ENCODE measurements at places on chromosomes 7 and 10.

- no peak for DNase-seq
Observed at GRCh38 chr10:87763086-87763861, 54.8 kb downstream of the ATAD1 start.

GRCh38 chr7:158814637-158815036 is 14.7 kb downstream of the ESYT2 start:
- no peak for DNase-seq

GRCh38 chr7:71871446-71871845 is 540.7 kb downstream of the CALN1 start:
- DNase-seq = no peak

DNA sequence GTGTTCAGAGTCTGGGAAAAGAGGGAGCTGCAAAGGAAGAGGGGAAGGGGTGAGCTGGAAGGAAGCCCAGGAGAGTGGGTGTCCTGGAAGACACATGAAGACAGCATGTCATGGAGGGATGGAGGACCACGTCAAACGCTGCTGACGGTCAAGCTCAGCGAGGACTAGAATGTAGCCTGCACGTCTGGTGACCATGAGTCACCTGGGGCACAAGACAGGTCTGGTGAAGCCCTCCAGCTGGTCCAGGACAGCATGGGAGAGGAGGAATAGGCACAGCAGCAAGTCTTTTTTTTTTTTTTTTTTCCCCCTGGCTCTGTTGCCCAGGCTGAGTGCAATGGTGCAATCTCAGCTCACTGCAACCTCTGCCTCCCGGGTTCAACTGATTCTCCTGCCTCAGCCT is 19.6 kb upstream of the AMZ1 start:
- DNase-seq = no peak

- no peak for DNase-seq
Observed at GRCh38 chr7:71511361-71511807, 379.4 kb downstream of the GALNT17 start.

DNA sequence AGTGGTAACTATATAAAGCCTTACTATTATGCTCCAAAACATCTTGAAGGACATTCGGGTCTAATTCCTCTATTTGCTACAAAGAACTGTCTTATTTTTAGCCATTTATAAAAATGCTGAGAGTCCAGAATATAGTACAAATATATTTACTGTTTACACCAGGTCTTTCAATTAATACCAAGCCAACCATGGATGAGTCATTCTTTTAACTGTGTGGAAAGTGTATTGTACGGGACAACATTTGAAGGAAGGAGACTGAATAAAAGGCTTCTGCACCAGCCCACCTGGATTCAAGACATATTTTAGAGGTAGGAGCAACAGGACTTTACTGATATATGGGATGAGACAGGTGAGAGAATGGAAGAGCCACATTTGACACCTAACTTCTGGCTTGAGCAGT is 35.4 kb downstream of the MASTL start:
- DNase-seq = no peak

- no peak for DNase-seq
Observed at GRCh38 chr7:24871770-24872169, 108.2 kb downstream of the OSBPL3 start.

- peak; percentile 34 for DNase-seq
Observed at GRCh38 chr7:102875700-102876295, 37.0 kb upstream of the LRRC17 start.

GRCh38 chr10:116995648-116996047 is 9.3 kb downstream of the SHTN1 start:
- no peak for DNase-seq

DNA sequence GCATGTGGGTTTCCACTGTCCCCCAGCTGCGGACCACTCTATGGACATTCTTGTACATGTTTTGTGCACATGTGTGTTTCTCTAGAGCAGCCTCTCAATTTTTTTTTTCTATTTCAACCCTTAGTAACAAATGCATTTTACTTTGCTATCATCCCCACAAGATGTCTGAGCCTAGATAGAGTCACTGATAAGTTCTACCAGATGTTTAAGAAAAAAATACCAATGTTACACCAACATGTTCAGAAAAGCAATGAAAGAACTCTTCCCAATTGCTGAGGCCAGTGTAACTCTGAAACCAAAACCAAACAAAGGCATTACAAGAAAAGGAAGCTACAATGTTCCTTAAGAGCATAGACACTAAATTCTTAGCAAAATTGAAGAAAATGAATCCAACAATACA is 218.5 kb downstream of the CXCL12 start:
- DNase-seq = no peak

DNA sequence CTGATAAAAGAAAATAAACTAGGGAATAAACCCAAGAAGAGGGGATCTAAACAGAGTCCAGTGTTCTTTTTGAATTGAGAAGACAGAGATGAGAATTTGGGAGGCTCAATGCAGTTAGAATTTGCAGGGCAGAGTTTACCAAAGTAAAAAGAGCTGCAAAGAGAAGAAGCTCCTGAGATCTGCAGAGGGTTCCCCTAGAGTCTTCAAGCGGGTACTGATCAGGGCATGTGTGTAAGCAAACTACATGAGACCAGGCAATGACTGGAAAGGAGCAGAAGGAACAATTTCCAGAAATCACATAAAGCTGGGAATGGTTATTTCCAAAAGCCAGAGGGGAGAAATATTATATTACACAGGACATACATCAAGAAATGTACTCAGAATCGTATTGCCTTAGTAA is 58.1 kb upstream of the TES start:
- no peak for DNase-seq

DNA sequence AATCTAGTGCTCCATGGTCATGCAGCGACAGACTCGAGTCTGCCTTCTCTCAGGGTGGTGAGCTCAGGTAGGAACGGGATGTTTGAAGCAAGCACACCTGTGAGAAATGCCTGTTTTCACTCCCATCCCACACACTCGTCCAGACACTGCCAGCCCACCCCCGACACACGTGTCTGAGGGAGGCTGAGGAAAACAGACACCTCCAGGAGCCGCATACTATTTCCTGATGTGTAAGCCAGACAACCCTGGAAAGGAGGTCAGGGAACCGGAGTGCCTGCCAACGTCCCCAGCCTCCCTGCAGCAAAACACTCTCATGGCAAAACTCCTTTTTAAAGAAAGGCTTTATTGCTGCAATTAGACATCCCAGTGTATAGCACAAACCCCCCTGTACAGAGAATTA is 80.2 kb downstream of the ALOX5 start:
- DNase-seq = no peak

DNA sequence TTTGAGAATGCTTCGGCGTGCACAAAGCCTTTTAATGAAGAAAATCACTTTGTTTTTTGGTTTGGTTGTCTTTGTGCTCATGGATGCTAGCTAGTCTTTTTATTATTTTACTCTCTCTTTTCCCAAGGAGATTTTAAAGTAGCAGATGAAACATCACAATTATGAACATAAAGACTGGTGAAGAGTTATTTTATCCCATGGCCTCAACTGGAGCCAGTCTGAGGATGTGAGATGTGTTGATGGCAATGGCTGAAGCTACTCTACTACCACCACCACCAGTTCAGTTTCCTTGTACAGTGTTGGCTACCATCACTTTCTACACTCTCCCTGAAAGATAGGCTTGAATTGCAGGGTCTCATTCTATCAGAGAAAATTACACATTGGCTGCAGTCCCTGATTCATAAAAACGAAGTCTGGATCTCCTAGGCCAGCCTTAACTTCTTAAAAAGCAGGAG is 494 bp upstream of the HERC4 start:
- peak; percentile 2 for DNase-seq

DNA sequence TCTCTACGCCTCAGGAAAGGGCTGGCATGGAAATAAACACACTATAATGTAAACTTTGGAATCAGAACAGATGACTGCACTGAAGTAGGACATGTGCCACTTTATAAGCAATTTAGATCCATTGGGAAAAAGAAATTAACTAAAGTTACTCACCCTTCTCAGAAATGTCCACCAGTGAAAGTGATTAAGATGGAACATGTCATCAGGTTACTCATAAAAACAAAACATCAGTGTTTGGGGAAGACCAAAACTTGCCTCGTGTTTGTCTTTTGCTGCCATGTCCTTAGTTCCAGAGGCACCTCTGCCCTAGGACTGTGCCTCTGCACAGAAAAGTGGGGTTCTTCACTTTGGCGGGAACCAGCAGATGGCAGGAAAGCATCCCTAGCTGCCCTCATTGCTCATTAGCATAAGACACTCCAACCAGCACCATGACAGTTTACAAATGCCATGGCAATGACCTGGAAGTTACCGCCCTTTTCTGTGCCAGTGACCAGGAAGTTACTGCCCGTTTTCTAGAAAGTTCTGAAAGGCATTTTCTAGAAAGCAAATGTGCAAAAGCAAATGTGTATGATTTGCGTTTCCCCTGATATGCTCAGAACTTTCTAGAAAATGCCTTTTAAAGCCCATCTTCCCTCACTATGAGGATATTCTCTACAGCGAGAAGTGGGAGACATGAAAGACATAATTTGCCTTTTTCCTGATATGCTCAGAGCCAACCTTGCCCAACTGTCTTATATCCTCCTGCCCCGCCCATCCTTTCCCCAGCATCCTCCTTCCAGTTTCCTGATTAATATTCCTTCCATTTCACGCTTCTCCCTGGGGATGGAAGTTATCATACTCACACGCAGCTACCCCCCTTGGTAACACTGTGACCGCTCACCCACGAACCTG is 258.2 kb downstream of the USP6NL start:
- no peak for DNase-seq

DNA sequence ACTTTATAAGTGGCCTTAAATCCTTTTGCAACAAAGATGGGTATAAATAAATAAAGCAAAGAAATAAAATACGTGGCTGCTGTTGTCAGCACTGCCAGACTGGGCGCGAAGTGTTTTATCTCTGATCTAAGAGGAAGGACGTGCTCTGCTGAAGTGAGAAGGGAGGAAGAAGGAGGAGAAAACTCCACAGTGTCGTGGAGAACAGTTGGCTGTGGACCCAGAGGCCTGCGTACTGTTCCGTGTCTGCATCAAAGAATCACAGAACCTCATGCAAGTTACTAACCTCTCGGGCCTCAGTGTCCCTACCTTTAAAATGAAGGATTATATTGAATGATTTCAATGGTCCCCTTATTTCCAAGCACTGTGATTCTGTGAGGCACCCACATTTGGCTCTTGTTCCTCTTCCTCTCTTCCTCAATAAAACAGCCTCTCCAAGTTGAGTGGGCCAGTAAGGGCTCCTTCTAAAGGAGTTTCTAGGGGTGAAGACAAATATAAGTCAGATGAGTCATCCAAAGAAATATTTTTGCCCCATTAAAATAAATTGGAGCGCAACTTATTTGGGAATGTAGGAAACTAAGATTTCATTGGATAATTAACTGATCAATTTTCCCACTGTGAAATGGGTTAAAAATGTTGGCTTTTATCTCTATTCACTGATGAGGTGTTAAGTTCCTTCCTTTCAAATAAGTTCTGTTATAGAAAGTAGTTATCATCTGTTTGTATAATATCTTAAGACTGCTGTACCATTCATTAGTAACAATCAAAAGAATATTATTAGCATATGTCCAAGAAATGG is 126.9 kb upstream of the EFCAB10 start:
- DNase-seq = peak; percentile 33

DNA sequence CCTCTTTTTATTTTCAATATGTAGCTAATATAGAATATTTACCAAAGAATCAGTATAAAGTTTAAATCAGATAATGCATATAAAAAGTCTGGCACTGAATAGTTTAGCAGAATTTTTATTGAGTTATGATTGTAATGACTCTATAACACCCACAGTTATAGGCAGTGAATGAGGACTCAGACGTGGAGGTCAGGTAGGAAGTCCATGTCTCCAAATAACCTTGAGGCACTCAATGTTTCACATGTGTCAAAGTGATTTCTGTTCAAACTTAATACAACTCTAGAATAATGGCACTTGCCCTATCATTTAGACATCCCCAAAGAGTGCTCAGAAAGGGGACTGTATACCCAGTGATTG is 332.1 kb downstream of the BMPER start:
- no peak for DNase-seq

- DNase-seq = no peak
Observed at GRCh38 chr7:3957472-3958108, 656.5 kb downstream of the SDK1 start.

- peak; percentile 56 for DNase-seq
Observed at GRCh38 chr10:69043931-69044531, 43.9 kb upstream of the SRGN start.

- no peak for DNase-seq
Observed at GRCh38 chr10:69570050-69570816, 3.0 kb downstream of the NEUROG3 start.

- DNase-seq = no peak
Observed at GRCh38 chr7:128922496-128923410, 12.2 kb upstream of the KCP start.

GRCh38 chr10:48818081-48818480 is 121.6 kb downstream of the LRRC18 start:
- DNase-seq = no peak

All from inflammatory macrophage (primary cell).